Nasal cavity respiratory epithelium epithelial cell of viscerocranial mucosa (primary cell): ENCODE measurements at places on chromosomes 13 and 19. TPM values are rescaled to one million over a fixed set of nuclear protein-coding genes. Genes with fewer than 3 reads are reported as not detected.

LHB gene
- 0.21 and 0.34 TPM in 2 replicates for total RNA-seq

CEACAM20 gene
- not detected in 2 replicates for total RNA-seq

ZMYM5 gene
- 14.7 and 18.8 TPM in 2 replicates for total RNA-seq

ICAM4 gene
- 1.0 and 5.8 TPM in 2 replicates for total RNA-seq

CCDC122 gene
- total RNA-seq, result 11.3 and 14.5 TPM in 2 replicates

PCP2 gene
- not detected in 2 replicates for total RNA-seq

FUT3 gene
- 14.2 and 18.5 TPM in 2 replicates for total RNA-seq

ZNF627 gene
- 20.8 and 25.8 TPM in 2 replicates for total RNA-seq

TEX26 gene
- not detected in 2 replicates for total RNA-seq

CEACAM8 gene
- total RNA-seq, result not detected in 2 replicates

KLK7 gene
- 15.0 and 22.9 TPM in 2 replicates for total RNA-seq

FPR3 gene
- not detected in 2 replicates for total RNA-seq

MYADM gene
- 2.4 and 13.2 TPM in 2 replicates for total RNA-seq

ETFB gene
- total RNA-seq, result 26.7 and 59.9 TPM in 2 replicates

PGLYRP1 gene
- not detected in 2 replicates for total RNA-seq

SNRPA gene
- 20.1 and 30.1 TPM in 2 replicates for total RNA-seq
